ENCODE measurements at places on chromosomes 16 and 17.

DNA sequence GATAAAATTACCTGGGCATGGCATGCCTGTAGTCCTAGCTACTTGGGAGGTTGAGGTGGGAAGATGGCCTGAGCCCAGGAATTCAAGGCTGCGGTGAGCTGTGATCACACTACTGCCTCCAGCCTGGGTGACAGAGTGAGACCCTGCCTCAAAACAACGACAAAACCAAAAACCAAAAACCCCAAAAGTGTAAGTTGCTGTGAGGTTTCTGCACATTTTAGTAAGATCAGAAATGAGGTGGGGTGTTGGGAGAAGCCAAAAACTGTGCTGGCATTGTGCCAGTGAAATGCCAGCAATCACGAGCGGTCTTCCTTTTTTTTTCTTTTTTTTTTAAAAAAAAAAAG is 114.6 kb downstream of the PITPNC1 start:
- no peak for DNase-seq

GRCh38 chr17:43983196-43983514 is 21.3 kb upstream of the NAGS start:
- DNase-seq = no peak

DNA sequence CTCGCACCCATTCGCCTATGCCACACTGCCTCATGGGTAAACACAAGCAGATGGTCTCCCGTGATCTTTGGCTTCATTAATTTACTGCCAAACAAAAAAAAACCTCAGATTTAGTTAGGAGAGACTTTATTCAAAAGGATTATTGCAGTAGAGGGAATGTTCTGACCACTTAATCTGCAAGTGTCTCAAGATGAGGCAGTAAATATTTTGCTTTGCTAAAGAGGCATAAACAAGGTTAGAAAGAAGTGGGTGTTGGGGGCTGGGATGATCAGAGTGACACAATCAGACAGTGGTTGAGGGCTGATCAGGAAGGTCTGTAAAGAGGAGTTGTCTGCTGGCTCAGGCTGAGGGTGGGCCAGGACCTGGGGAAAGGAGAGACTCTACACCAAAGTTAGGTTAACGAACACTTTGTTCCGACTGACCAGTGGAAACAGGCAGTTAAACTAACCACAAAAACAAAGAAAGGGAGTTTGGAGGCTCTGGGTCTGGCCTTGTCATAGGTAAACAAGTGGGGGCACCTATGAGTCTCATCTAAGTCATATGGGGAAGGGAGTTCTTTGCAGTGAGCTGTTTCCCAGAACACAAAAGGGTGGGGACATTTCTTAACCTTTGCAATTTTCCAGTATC is 28.5 kb downstream of the HSD17B2 start:
- DNase-seq = no peak

DNA sequence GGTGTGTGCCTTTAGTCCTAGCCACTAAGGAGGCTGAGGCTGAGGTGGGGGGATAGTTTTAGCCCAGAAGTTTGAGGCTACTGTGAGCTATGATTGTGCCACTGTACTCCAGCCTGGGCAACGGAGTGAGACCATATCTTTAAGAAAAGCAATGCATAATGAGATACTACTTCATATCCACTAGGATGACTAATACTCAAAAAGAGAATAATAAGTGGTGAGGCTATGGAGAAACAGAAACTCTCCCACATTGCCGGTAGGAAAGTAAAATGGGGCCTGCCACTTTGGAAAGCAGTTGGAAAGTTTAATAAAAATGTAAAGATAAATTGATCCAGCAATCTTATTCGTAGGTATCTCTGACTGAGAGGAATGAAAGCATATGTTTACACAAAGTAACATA is 4.6 kb upstream of the NPIPB2 start:
- no peak for DNase-seq

DNA sequence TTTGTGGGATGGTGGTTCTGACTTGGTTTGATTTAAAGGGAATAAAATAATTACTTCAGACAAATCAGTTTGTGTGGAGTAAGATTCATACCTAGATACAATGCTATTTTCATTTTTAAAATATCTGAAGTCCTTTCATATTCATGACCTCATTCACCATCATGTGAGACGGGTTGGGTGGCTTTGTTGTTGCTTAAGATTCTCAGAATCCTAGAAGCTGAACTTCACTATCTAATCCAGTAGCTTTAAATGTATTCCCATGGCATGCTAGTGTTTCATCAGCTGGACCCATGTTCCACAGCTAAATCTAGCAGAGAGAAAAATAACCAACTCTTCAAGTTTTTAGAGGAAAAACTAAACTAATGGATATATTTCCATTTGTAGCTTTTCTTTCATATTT is 2.7 kb upstream of the AMFR start:
- no peak for DNase-seq

GRCh38 chr16:17334096-17334495 is 136.7 kb downstream of the XYLT1 start:
- no peak for DNase-seq

GRCh38 chr16:15846510-15846909 is 10.3 kb downstream of the MYH11 start:
- no peak for DNase-seq

DNA sequence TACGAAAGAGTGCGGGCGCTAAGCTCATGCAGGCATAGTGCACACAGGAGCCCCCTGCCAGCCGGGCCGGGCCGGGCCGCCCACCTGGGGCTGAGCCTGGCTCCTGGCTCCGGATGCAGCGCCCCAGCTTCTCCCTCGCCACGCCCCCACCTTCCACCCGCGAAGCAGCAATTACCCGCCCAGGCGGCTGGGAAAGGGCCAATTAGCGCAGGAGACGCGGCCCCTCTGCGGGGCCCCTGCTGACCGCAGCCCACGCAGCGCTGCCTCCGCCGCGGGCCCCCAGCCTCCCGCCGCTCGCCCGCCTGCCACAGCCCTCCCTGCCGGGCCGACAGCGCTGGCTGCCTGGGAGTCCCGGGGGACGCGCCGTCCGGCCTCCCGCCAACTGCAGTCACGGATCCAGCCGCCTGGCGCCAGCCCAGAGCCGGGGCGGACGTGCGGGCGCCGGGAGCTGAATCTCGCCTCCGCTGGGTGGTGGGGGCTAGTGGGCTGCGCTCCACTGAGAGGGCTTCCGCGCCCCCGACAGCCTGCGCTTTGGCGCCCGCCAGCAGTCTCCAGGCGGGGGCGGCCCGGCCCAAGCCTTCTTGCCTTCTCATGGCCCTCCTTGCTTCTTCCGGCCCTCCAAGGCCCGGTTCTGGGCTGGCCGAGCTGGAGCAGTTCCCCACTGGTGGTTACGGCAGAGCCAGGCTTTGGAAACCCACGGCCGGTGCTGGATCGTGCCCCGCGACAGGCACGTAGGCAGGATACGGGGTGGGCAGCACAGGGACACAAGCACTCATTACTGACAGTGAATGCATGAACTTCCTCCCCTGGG is 14.9 kb upstream of the CBFB start:
- peak; percentile 68 for DNase-seq

- DNase-seq = no peak
These were observed 61.2 kb downstream of the MPHOSPH6 start for GRCh38 chr16:82108774-82109173.

Measured in GM12865 (cell line).